Tracheal epithelial cell (primary cell): ENCODE measurements at places on chromosomes 6 and 20. TPM values are rescaled to one million over a fixed set of nuclear protein-coding genes. Genes with fewer than 3 reads are reported as not detected.

The FRMD1 gene
- total RNA-seq = not detected in 2 replicates

The TTBK1 gene
- total RNA-seq = not detected in 2 replicates

The BPI gene
- total RNA-seq = not detected in 2 replicates

The RXRB gene
- 15.2 and 18.1 TPM in 2 replicates for total RNA-seq

The SLC22A23 gene
- 25.1 and 28.8 TPM in 2 replicates for total RNA-seq

The CCN6 gene
- total RNA-seq = 0.72 TPM in 1 of 2 replicates, not detected in the other

The DCDC2 gene
- 0.43 and 55.7 TPM in 2 replicates for total RNA-seq

The SLC24A3 gene
- total RNA-seq = under 0.01 and 1.2 TPM in 2 replicates

The OR2B6 gene
- not detected in 2 replicates for total RNA-seq

The THBD gene
- 51.6 and 59.9 TPM in 2 replicates for total RNA-seq

The PROKR2 gene
- not detected in 2 replicates for total RNA-seq

The ENPP4 gene
- total RNA-seq = 0.64 and 4.3 TPM in 2 replicates

The BPIFB2 gene
- not detected in 2 replicates for total RNA-seq
